Calu3 (cell line): ENCODE measurements at places on chromosomes 3 and 15. TPM values are rescaled to one million over a fixed set of nuclear protein-coding genes. Genes with fewer than 3 reads are reported as not detected.

The CD80 gene
- not detected in 2 replicates for total RNA-seq

DNA sequence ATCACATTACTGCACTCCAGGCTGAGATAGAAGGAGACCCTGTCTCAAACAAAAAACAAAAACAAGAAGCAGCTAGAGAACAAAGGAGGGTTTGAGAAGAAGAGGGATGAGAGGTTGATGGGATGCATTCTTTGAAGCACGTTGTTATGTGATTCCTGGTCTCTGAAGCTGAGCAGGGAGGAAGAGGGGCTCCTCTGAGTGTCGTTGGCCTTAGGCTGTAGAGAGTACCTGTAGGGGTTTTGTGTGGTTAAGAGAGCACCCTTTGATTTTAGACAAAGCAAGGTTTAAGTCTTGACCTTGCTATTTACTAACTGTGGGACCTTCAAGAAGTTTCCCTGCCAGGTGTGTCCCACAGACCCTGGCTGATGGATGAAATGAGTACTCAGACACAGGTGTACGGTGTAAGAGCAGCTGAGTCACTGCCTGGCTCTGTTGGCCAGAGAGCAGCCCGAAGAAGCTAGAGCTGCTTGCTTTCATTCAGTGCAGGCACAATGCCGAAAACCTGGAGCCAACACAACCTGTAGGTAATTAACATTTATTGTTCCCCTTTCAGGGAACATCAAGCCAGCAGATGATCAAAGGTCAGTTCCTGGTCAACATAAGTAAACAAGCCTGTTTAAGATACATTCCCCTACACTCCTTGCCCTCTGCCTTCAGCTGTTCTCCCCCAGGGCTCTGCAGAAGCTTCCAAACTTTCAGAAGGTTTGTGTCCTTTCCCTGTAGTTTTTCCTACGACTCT, 67.2 kb downstream of the LRRK1 start:
- peak overlapping the region; percentile 3 for H3K4me3 ChIP-seq
- no peaks in the 10 kb centered on the region for H3K27me3 ChIP-seq
- peak overlapping the region; percentile 3 for H3K27ac ChIP-seq

- H3K36me3 ChIP-seq, result no peaks in the 10 kb centered on the region
- H3K4me3 ChIP-seq, result no peak overlapping the region
- H3K27ac ChIP-seq, result no peak overlapping the region
- H3K4me1 ChIP-seq, result no peaks in the 10 kb centered on the region
Measured at GRCh38 chr3:174337227-174337626, 521.9 kb upstream of the NAALADL2 start.

The GPR27 gene
- 0.71 and 1.0 TPM in 2 replicates for total RNA-seq
